Jurkat, Clone E6-1 (cell line): ENCODE measurements at places on chromosomes 5 and 9.

DNA sequence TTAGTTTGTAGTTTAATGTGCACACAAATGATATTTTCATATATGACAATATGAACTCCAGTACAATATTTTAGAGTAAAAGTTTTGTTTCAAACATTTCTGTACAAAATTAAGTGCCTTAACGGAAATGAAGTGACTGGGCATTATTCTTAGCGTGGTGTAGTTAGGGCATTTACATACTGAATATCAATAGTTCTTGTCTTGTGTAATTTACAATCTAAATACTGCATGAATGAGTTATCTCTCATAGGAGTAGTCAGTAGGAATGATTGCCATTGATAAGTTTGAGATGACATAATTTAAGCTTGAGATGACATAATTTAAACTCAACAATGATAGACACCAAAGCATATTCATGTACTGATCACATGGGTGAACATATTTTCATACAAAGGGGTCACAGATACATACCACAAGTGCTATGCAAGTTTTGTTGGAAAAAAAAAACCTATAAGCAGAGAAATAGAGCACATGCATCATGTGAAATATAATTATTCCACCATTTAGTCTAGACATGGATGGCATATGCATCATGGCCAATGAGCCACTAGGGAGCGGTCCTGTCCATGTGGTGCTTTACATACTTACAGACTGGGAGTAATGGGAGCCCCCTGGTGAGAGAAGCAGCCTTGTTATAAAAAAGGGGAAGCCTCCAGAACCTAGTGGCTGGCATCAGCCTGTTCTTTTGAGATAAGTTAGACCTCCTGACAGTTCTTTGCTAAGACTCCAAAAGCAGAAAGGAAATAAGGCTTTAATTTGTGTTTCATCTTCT, 1523.9 kb downstream of the MAT2B start:
- peak; percentile 70 for DNase-seq

DNA sequence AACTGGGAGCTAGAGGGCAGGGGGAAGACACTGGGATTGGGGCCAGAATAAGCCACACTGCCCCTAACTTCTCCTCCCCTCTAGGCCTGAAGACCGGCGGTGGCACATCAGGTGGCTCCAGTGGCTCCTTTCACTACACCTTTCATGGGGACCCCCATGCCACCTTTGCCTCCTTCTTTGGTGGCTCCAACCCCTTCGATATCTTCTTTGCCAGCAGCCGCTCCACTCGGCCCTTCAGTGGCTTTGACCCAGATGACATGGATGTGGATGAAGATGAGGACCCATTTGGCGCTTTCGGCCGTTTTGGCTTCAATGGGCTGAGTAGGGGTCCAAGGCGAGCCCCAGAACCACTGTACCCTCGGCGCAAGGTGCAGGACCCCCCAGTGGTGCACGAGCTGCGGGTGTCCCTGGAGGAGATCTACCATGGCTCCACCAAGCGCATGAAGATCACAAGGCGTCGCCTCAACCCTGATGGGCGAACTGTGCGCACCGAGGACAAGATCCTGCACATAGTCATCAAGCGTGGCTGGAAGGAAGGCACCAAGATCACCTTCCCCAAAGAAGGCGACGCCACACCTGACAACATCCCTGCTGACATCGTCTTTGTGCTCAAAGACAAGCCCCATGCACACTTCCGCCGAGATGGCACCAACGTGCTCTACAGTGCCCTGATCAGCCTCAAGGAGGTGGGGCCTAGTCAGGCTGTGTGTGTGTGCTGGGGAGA, 6.8 kb downstream of the DNAJB5 start:
- no peak for DNase-seq

GRCh38 chr5:91283326-91283725, 99.8 kb downstream of the ARRDC3 start:
- DNase-seq = no peak

DNA sequence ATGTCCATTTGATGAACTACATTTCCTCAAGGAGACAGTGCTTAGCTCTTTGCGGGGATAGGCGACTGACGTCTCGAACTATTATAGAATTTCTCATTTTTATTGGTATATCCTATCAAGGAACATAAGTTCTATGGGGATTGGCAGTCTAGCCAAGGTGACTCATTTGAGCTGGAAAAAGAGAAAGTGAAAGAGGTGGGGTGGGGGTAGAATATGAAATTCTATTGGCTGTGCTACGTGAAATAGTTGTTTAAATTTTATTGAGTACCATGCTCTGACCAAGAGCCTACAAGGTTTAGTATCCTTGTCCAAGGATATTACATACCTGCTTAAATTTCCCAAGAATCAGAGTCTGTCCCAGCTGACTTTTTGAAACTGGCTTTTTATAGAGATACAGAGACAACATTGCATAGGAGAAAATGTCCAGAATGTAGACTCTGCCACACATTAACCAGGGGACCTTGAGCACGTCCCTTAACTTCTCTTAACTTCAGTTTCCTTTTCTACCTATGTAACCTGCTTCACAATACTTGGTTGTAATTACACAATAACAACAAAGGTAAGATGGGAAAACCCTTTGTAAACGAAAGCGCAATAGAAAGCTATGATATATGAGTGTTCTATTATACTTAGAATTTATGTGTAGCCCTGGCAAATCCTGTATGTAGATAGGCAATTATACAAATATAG, 226.4 kb upstream of the WWC1 start:
- no peak for DNase-seq

GRCh38 chr5:14219800-14220512, 76.8 kb downstream of the TRIO start:
- no peak for DNase-seq

GRCh38 chr5:136028090-136028489, 698 bp upstream of the TGFBI start:
- no peak for DNase-seq

DNA sequence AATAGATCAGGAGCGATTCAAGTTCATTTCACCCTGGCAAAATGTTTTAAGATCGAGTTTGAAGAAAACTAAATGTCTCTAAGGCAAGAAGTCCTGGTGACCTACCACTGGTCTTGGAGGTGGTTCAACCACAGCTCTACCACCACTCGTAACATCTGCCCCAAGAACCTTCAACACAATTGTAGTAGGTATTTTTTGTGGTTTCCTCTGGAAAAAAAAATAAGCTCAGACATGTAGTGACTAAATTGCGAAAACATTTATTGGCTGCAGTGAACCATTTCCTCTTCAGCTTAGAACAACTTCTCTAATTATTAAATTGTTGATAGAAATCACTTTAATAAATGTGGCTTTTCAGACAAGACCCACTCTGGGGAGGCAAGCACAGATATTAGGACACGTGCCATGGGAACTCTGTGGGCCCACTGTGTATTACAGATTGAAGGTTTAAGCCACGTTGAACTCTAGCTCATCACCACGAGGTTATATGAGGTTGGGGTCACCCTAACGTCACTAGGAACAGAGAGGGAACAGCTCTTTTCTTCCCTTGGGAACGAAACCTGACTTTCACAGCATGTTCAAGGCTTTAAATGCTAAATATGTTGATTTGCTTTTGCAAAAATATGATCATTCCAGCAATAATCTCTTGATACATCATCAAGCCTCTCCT, 142.9 kb downstream of the HSD17B3 start:
- DNase-seq = peak; percentile 8

DNA sequence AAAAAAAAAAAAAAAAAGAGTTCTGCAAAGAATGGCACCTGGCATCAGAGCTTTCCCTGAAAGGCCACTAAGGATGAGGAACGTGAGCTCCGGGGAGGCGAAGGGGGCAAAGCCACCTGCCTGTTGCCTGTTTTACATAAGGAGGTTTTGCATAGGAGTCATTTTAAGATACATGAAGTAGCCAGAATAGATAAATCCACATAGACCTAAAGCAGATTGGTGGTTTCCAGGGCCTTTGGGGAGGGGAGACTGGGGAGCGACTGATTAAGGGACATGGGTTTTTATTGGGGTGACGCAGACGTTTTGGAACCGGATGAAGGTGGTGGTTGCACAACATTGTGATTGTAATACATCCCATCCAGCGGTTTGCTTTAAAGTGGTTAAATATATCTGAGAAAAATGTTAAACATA, 7.1 kb downstream of the NEK6 start:
- no peak for DNase-seq
